ENCODE measurements at places on chromosomes 13 and 19.

GRCh38 chr19:49930483-49931011, 1.2 kb upstream of the NUP62 start:
- DNase-seq: no peak

GRCh38 chr13:34044041-34044440, 226.1 kb downstream of the RFC3 start:
- DNase-seq: no peak

DNA sequence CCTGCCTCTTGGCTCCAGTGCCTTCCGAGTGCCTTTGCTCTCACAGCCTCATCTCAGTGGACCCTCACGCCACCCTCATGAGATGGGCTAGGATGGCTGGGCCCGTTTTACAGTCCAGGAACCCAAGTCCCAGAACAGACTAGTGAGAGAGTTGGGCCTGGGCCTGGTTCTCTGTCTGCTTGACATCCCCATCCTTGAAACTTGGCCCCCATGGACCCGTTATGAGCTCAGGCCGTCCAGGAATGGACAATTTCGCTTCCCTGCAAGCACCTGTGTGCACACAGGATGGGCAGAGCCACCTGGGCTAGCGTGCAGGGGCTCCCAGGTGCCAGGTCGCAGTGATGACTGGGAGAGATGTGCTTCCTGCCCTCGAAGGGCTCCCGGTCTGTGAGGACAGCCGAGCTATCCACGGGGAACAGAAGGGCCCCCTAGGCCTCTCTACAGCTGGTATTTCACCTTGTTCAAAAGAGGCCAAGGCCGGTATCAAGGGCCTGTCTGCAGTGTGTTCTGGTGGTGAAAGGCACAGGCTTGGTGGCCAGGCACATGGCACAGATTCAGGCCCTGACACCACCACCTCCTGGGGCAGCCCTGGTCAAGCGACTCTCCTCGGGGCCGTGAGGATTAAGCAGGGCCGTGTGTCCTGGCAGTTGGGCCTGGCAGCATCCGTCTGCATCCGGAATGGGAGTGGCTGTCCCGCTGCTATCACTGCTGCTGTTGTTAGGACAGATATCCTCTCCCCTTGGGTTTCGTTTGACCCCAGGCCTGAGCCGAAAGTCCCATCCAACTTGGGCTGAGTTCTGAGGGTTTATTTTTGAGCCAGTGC, 38.9 kb downstream of the CAPN12 start:
- DNase-seq: no peak

DNA sequence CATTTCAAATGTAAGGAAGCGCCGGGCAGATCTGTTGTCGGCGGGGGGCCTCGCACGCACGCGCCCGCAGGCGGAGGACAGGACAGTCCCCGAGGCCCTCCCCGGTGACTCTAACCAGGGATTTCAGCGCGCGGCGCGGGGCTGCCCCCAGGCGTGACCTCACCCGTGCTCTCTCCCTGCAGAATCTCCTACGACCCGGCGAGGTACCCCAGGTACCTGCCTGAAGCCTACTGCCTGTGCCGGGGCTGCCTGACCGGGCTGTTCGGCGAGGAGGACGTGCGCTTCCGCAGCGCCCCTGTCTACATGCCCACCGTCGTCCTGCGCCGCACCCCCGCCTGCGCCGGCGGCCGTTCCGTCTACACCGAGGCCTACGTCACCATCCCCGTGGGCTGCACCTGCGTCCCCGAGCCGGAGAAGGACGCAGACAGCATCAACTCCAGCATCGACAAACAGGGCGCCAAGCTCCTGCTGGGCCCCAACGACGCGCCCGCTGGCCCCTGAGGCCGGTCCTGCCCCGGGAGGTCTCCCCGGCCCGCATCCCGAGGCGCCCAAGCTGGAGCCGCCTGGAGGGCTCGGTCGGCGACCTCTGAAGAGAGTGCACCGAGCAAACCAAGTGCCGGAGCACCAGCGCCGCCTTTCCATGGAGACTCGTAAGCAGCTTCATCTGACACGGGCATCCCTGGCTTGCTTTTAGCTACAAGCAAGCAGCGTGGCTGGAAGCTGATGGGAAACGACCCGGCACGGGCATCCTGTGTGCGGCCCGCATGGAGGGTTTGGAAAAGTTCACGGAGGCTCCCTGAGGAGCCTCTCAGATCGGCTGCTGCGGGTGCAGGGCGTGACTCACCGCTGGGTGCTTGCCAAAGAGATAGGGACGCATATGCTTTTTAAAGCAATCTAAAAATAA, 18.2 kb downstream of the IL17D start:
- DNase-seq: no peak

- DNase-seq: no peak
Observed at GRCh38 chr13:42946927-42947326, 45.1 kb downstream of the EPSTI1 start.

- DNase-seq: no peak
Observed at GRCh38 chr19:4098493-4098892, 25.4 kb downstream of the MAP2K2 start.

DNA sequence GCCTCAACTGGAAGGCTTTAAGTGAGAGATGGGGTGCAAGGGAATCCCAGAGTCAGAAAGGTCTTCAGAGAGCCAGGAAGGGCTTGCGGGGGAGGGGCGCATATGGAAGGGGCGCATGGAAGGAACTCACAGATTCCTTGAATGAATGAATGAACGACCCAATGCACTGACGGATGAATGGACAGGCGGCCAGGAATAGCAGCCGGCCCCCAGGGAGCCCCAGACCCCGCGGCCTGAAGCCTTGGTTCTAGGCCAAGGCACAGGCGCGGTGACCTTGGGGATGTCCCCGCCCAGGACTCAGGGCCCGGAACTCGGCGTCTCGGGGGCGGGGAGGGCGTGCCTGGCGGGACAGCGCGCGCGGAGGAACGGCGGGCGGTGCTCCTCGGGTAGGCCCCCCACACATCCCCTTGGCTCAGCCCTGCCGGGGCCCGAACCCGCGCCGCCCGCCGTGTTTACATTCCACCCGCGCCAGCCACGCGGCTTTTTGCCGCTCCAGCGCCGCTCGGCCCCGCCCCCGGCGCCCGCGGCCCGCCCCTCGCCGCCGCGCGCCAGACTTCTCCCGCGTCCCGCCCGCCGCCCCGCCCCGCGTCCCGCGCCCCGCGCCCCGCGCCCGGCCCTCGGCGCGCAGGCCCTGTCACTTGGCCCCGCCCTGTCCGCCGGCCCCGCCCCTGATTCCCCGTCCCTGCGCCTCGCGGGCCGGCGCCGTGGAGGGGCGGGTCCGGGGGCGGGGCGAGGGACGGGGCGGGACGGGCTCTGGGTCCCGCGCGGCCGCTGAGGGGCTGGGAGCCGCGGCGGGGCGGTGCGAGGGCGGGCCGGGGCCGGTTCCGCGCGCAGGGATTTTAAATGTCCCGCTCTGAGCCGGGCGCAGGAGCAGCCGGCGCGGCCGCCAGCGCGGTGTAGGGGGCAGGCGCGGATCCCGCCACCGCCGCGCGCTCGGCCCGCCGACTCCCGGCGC, at the start of gene CCNE1:
TSS of gene CCNE1 (plus strand) at position 867 of the 955 bp plus-strand sequence. CDS start 565 bp downstream, outside the sequence.
- peak; percentile 98 for DNase-seq

GRCh38 chr19:47826800-47827199, 5.1 kb downstream of the CRX start:
- DNase-seq: no peak

DNA sequence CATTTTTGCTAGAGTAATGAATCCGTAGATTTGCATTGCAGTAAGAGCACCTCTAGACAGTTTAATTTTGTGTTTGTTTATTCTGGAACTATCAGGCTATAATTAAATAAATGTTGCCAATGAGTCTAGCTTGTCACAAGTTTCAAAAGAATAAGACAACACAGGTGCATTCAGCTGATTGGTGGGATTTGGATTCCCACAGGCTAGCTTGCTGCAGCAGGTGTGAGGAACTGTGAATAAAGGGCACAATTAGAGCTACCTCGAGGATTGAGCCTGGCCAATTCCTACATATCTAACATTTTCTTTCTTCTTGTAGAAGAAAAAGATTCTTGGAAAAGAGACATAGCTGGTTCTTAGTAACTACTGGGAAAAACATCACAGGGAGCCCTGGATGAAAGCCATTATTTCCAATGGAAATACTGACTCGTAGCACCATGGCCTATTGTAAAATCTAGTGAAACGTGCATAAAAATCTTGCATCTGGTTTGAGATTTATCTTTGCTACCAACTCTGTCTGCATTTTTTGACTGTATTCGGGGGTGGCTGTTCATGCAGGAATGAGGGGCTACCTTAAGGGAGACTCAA, 360.9 kb downstream of the FGF9 start:
- DNase-seq: no peak

DNA sequence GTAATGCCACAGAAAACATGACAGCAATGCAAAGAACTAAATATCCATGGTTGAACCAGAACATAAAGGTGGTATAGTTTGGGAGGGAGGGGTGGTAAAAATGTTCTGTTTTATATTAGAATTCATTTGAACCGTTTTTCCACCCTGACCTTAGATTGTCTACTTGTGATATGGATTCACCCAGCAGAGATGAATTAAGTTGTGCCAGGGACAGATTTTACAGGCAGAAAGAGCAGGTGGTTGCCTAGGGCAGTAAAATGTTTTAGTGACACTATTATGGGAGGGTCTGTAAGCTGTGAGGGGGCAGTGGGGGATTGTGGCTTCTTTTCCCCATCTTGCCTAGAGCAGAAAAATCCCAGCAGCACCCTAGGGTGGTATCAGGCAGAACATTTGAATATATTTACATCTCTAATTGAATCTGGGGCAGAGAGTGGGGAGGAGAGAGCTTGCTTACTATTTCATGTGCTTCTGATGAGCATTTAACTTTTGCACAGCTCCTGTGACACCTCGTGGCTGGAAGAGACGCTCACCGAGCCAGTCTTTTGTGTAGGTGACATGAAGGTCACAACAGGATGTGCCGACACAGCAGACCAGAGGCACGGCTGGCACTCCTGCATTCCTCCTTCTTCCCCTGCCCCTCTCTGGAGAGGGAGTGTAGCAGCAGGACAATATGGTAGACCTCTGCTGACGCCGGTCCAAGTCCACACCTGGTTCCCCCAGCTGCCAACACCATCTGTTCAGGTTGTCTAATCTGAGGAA, 452.3 kb downstream of the IRS2 start:
- DNase-seq: no peak

- DNase-seq: no peak
Observed at GRCh38 chr13:93029536-93029935, 197.1 kb upstream of the GPC6 start.

DNA sequence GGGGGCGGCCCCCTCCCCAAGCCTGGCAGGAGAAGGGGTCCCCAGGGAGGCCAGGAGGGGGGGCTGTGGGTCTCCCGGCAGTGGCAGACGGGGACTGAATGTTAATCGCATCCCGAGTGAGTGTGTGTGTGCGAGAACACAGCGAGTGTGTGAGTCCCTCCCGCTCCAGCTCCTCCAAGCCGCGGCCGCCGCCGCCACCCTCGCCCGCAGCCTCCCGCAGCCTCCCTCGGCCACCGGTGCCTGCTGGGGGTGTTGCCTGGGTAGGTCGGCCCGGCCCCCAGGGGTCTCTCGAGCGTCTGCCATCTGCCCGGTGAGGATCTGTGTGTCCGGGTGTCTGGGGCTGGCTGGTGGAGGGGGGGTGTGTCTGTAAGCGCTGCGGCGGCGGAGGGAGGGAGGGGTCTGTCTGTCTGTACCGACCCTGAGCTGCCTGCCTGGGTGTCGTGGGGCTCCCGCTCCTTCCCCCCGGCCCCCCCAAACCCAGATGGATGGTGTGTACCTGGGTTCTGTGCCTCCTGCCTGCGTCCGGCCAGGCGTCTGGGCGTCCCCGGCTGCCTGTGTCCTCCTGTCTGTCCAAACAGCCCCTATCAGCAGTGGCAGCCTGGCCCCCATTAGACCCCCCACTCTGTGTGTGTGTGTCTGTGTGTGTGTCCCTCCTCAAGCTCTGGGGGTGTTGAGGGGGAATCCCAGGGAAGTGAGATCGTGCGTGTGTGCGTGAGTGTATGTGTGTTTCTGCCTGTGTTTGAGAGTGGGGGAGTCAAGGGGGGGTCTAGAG, at the start of gene GRIN2D:
TSS of gene GRIN2D (plus strand) at position 110 of the 772 bp plus-strand sequence. CDS start 4,725 bp downstream, outside the sequence.
- no peak for DNase-seq

GRCh38 chr13:111882351-111882750, 184.6 kb upstream of the SOX1 start:
- no peak for DNase-seq

DNA sequence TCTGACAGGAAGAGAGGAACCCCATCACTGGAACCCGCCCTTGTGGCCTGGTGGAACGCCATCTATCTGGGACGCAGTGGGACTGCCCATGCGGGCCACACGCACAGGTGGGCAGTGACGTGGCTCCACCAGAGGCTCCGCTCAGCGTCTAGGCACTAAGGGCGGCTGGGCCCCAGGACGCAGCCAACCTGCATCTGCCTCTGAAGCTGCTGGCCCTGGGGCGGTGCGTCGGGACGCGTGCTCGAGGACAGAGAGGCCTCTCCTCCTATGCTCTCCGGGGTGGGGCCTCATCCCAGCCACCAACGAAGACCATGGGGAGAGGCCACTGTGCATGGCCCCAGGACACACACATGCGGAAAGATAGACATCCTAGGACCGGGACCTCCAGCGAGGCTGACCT, 18.1 kb downstream of the IZUMO4 start:
- DNase-seq: no peak

DNA sequence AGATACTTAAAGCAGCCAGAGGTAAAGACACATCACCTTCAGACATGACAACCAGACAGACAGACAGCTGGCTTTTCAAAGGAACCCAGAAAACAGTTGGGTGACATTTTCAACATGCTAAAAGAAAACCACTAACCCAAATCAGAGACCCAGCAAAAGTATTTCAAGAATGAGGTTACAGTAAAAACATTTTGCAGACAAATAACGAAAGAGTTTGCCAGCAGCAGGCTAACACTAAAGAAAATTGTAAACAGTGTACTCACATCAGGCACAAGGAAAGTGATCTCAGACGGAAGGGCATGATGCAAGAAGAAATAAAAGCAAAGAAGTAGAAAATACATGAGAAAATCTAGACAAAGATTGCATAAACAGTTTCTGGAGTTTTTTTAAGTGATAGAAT, 46.4 kb downstream of the AP1M1 start:
- no peak for DNase-seq

- no peak for DNase-seq
Observed at GRCh38 chr19:6958791-6959190, 62.4 kb downstream of the MBD3L2B start.

GRCh38 chr13:109699628-109700071, 86.7 kb downstream of the IRS2 start:
- no peak for DNase-seq

DNA sequence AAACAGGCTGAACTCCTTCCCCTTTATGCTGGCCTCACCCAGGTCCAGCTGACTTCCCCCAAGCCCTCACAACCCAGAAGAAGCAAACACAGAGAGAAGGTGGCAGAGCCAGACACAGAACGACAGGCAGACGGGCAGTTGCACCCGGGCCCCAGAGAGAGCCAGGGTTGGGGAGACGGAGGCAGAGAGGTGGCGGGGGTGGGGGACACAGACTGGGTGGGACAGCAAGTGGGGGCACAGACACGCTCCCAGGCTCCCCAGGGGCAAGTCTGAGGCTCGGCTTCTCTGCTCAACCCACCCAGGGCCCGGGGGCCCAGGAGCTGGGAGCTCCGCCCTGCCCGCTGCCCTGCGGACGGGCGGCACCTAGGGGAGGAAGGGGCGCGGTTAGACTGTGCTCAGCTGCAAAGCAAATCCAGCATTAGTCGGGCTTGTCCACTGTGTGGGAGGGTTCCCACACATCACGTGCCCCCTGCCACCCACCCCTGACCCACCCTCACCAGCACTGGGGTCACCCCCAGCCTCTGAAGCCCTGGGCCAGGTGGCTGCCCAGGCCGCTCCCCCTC, 31.3 kb upstream of the ASF1B start:
- DNase-seq: no peak

Measured in GM13976 (cell line).